ENCODE measurements at places on chromosomes 12 and 14. TPM values are rescaled to one million over a fixed set of nuclear protein-coding genes. Genes with fewer than 3 reads are reported as not detected.

The CLEC1A gene
- total RNA-seq, result 1.5 TPM

The ABCC9 gene
- 10.5 TPM for total RNA-seq

DNA sequence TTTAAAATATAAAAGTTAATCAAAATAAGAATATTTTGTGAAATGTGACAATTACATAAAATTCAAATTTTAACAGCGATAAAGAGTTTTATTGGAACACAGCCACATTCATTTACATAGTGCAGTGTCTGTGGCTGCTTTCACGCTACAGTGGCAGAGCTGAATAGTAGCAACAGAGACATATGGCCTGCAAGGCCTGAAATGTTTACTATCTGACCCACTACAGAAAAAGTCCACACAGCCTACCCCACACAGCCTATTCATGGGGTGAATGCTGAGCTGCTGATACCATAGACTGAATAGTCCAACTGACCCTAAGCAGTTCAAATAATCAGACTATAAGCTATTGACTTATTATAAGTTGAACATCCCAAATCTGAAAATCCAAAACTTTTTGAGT, 13.2 kb downstream of the GNS start:
- DNase-seq, result no peak

DNA sequence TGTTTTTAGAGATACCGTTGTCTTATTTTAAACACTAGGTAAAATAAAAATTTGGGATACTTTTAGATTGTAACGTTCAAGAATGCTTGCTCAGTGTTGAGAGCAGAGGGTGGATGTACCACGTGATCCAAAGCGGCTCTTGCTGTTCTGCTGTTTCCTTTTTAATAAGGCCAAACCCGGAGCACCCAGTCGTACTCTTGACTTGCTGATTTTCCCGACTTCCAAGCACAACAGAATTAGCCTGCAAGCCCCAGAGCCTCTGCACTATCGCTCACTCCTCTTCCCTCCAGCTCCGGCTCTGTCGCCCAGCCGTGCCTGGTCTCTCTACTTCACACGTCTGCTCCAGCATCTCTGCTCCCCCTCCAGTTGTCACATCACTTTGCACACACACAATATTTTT, 77.3 kb downstream of the EMP1 start:
- no peak for DNase-seq

DNA sequence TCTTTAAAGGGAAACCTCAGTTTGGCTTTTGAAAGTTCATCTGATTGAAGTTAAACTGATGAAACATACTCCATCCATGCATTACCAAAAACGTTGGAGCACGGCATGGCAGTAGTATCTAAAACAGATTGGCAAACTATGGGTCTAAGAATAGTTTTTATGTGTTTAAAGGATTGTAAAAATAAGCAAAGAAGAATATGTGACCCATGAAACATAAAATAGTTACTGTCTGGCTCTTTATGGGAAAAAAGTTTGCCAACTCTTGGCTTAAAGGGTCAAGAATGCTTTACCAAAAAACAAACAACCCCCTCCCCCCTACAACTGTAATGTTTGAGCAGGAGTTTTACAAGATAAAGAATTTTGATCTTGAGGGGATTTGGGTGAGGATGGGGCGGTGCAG, 32.6 kb downstream of the TRAF3 start:
- no peak for DNase-seq

DNA sequence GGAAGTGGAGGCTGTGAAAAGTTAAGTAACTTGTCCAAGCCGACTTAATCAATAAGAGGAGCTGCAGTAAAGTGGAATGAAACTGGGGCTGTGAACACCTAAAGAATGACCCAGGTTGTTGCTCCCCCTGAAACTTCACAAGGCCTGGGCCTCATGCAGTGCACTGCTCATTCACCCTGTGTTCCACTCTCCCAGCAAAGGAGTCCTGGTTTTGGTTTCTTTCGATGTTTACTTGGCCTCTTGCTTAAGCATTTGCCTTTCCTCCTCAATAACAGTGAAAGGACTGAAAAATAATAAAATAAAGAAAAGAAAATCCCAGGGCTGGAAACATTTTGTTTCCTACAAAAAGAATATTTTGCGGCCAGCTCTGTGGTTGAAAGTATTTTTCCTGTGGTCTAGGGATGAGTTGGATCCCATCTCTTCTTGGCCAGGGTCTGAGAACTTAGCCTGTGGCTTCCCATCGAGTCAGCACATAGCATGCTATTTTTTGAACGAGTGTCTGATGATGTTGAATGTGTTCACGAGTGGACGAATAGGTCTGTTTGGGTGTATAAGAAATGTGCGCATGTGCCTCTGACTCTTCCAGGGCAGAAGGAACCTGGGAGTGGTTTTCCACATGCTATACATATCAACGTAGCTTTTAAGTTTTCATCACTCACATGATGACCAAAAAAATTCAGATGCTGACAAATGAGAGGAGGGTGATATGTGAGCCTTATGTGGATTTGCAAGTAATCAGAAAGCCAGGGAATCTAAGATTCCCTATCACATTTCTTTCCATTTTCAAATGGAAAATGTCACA, 349.8 kb downstream of the ZFP36L1 start:
- no peak for DNase-seq

- DNase-seq, result no peak
Measured at GRCh38 chr12:122048151-122048550, 26.5 kb downstream of the BCL7A start.

DNA sequence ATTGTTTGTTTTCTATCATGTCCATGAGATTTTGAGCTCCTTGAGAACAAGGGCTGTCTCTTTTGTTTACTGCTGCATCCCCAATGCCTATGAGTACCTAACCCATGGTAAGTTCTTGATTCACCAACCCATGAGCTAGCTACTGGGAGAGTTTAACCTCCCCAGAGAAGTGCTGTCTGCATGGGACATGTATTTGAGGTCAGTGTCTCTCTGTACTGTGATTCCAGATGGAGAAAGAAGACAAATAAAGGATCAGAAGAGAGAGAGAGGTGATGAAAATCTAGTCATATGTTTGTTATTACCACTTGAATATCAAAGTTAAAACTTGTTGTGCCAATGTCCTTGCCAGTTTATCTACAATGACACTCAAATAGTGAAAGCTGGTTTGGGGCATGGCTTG, 421.8 kb downstream of the BCAT1 start:
- no peak for DNase-seq

All from prostate gland (tissue), 2 donors.